ENCODE measurements at places on chromosomes 4 and X. TPM values are rescaled to one million over a fixed set of nuclear protein-coding genes. Genes with fewer than 3 reads are reported as not detected.
A peak's percentile ranks its signal among the peaks of the same experiment; 100 is the strongest.

CXCL6 gene
- total RNA-seq, result 0.64 TPM

GRCh38 chr4:3268395-3269104 lies 19.6 kb downstream of the MSANTD1 start:
- ATAC-seq, result peak; percentile 38

AKAP4 gene
- total RNA-seq, result 0.13 TPM

DIPK2B gene
- total RNA-seq, result 0.23 TPM

DNA sequence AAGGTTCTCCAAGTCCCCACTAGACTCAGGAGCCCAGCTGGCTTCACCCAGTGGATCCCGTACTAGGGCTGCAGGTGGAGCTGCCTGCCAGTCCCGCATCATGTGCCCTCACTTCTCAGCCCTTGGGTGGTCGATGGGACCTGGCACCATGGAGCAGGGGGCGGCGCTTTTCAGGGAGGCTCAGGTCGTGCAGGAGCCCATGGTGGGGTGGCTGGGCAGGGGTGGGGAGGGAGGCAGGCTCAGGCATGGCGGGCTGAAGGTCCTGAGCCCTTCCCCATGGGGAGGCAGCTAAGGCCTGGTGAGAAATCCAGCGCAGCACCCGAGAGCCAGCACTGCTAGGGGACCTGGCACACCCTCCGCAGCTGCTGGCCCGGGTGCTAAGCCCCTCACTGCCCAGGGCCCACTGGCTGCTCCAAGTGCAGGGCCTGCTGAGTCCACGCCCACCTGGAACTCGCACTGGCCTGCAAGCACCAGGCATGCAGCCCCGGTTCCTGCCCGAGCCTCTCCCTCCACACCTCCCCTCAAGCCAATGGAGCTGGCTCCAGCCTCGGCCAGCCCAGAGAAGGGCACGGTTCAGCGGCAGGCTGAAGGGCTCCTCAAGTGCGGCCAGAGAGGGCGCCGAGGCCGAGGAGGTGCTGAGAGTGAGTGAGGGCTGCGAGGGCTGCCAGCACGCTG lies 72.7 kb upstream of the SLIT2 start:
- ATAC-seq, result no peak

- no peak for ATAC-seq
These were observed 53.5 kb downstream of the HTRA3 start for GRCh38 chr4:8322794-8323704.

GRCh38 chrX:70012756-70013155 lies 37.0 kb downstream of the AWAT2 start:
- ATAC-seq, result no peak

DNA sequence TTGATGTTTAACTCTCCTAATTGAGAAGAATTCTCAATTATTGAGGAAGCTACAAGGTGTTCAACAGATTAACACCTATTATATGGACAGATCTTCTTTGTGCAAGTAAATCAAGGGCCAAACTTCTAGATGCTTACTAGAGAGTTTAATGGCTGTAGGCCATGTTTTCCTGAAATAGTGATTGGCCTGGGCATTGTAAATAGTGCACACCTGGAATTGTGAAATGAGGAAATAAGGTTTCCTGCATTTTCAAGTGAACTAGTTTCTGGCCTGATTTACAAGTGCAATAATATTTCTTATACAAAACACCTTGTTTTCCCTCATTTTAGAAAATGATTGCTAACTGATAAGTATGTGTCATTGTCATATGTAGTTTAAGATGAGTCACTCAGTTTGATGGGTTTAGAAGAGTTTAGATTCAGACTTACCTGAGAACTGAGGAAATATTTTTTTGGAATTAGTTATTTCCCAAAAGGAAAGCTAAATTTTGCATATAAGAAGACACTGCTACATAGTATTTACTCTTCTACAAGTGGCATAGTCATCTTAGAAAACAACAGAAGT lies 21.2 kb downstream of the AFF1 start:
- no peak for ATAC-seq

- ATAC-seq, result no peak
These were observed 1.6 kb downstream of the DUSP9 start for GRCh38 chrX:153648358-153649177.

DNA sequence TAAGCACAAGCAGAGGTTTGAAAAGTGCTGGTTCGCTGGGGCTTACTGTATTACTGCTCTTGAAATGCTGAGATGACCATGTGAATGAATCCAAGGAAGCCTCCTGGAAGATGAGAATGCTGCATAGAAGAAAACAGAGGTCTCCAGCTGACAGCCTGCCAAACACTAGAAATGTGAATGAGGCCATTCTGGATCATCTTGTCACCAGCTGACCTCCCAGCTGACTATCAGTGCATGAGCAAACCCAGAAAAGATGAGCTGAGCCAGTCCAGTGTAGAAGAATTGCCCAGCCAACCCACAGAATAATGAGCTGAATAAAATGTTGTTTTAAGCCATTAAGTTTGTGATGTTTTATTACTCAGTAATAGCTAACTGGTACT lies 49.1 kb upstream of the DYNLT3 start:
- peak; percentile 74 for ATAC-seq

DNA sequence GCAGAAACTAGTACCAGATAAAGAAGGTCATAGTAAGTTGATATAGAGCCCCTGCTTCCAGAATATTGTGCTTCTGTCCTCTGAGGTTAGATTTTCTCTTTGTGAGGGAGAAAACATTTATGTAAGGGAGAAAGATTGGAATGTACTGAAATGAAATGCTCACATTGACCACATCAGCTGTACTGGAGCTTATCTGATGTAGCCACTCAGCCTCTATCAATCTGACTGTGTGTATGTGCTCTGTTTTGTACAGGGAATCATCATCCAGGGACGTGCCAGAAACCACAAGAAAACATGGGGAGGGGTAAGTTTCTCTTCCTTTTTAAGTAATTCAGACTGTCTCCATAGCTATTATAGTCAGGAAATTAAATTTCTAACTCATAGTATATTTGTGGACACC lies 56.8 kb downstream of the PRRG1 start:
- no peak for ATAC-seq
